ENCODE measurements at places on chromosomes 3 and 15.
A peak's percentile ranks its signal among the peaks of the same experiment; 100 is the strongest.

GRCh38 chr15:49978121-49978520 lies 140.9 kb downstream of the ATP8B4 start:
- DNase-seq, result no peak

DNA sequence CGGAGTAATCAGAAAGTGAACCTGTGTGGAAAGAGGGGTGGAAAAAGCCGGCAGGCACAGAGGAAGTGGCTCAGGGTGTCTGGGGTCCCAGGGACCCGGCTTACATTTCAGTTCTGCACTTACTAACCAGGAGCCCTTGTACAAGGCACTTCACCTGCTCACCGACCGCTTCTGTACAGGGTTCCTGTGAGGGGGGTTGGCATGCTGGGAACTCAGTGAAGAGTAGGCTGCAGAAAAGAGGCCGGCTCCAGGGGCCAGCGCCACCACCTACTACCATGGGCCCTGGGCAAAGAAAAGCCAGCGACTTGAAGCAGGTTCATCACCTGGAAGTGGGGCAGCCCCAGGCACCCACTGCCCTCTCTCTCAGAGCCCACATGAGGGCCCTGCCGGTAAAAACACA lies 6.2 kb downstream of the STIMATE start:
- no peak for DNase-seq

DNA sequence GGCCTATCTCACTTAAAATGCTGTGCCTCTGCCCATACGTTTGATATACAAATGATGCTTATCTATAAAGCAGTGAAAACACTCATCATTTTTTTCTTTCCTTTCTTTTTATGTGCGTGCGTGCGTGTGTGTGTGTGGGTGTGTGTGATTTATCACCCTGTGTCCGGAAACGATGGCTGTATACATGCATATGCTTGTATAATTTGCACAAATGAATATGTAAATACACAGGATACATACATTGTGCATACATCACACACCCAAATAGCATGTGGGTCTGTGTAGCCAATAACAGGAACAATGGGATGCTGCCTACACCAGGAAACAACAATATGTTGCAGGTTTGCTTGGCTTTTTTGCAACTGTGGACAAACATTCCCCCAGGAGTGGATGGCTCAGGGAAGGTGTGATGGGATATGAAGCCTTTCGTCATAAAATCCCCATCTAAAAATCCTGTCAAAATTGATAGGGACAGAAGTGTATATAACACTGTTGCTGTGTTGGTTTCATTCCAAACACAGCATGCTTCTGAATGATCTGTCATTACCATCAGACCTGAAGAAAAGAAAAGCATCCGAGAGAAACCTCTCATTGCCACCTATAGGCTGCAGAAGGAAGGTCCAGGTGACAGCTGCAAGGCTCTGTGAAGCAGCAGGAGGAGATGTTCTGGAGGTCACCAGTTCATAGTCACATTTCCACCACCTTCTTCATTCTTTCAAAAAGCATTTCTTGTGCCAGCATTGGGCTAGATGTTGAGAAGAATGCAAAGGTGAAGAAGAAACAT lies 503.9 kb upstream of the NR2F2 start:
- DNase-seq, result no peak

GRCh38 chr15:92123962-92124656 lies 269.6 kb upstream of the ST8SIA2 start:
- no peak for DNase-seq

DNA sequence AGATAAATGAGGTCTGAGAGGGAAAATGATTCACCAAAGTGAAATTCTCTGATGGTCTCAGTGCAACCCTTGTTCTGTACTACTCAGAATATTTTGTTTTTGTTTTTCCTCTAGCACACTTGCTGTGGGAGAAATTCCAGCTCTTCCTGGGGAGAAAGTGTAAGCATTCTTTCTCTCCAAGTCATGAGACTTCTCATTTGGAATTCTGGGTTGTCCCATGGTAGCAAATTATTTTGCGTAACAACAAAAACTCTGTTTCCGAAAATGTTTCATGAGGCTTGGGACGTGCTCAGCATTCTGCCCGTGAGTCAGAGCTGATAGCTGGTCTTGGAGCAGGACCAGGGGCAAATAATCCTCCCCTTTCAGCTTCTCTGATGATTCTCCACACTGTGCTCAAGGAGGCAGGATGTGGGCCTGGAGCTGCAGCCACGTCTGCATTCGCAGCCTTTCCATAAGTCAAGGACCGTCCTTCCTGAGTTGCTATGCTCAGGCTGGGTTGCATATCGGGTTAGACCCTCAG lies 70.3 kb downstream of the SENP2 start:
- no peak for DNase-seq

- peak; percentile 84 for DNase-seq
These were observed at the start of gene DUSP7 for GRCh38 chr3:52056521-52056967. Gene DUSP7 (minus strand): TSS chr3:52056571. CDS start chr3:52056366, 205 bp downstream.

GRCh38 chr3:184798120-184798519 lies 13.8 kb upstream of the VPS8 start:
- DNase-seq, result no peak

- no peak for DNase-seq
These were observed 367.5 kb downstream of the PTPRG start for GRCh38 chr3:61928776-61929314.

DNA sequence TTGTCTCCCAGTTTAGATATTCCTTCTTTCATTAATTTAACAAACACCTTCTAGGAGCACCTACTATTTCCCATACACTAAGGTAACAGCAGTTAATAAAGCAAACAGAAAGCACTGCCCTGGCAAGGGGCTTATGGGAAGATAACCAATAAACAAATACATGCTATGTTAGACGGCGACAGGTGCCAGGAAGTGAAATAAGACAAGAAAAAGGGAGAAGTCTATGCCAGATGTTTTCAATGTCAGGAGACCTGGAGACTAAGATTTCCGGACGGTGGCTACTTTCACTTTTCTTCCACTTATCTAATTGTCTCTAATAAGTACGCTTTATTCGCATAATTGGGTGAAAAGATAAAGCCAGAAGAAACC lies 32.5 kb upstream of the ZNF445 start:
- peak; percentile 51 for DNase-seq

- DNase-seq, result no peak
These were observed 197.5 kb upstream of the NR2E3 start for GRCh38 chr15:71612869-71613268.

- DNase-seq, result no peak
These were observed 239.7 kb upstream of the BHLHE40 start for GRCh38 chr3:4739289-4740236.

DNA sequence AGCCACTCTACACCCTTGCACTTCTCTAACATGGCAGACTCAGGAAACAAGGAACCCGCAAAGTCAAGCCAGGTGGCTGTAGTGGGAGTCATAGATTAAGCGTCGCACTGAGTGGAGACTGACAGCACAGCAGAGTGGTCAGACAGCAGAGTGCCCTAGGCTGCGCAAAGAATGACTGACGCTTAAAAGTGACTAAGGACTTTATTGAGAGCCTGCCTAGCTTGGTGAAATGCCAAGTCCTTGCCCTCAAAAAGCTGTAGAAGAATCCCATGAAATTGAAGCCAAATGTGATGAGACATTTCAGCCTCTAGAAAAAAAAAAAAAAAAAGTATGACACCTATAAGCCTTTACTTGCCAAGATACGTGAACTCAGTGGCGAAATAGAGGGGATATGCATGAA lies 30.2 kb downstream of the NCEH1 start:
- DNase-seq, result no peak

DNA sequence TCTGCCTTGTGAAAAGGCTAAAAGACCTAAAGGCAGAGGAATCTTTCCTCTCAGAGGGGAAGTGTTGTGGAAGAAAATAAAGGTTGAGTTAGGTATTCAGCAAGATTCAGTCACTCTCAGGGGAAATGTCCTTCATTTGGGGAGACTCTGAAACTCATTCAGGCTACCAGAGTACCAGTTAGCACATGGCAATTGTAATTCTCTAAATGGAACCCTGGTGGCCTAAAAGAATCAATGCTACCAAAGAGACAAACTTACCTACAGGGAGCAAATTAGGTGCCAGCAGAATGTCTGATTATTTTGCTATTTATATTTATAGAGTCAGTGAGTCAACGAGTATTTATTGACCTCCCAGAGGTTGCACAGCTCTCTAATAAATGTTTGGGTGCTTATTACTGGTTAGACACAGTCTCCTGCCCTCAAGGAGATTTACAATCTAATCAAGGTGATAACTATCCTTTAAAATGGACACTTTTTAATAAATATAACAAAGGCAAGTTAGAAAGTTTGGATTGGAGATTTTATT lies 33.9 kb upstream of the CDIN1 start:
- DNase-seq, result no peak

- no peak for DNase-seq
These were observed 37.6 kb upstream of the EPHA6 start for GRCh38 chr3:96776818-96777217.

- no peak for DNase-seq
These were observed 7.8 kb upstream of the MAGEF1 start for GRCh38 chr3:184719709-184720108.

- no peak for DNase-seq
These were observed 302.2 kb upstream of the NR2E3 start for GRCh38 chr15:71508081-71508682.

GRCh38 chr3:171028779-171029232 lies 2.3 kb upstream of the SLC2A2 start:
- DNase-seq, result no peak

Measured in NB4 (cell line).